ENCODE measurements at places on chromosomes 7 and 10.

- no peak for DNase-seq
These were observed 737.5 kb downstream of the PCDH15 start for GRCh38 chr10:54063514-54063913.

- no peak for DNase-seq
These were observed 38.9 kb upstream of the ADARB2 start for GRCh38 chr10:1776127-1776662.

DNA sequence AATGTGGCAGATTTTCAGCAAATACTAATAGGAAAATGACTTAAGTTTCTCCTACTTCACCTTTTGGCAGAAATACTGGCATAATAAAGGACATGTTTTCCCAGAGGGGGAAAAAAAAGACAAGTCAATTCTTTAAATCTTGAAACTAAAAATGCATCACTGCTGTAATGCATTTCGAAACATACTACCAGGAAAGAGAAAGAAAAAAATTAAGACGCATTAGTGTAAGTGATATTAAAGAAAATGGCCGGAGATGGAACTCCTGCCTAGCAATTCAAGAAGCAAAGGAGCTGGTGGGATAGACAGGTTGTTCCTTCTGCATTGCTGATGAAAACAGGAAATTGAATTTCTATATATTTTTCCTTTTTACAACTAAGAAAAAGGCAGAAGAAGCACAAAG is 3.2 kb downstream of the ACTR1A start:
- DNase-seq = no peak

DNA sequence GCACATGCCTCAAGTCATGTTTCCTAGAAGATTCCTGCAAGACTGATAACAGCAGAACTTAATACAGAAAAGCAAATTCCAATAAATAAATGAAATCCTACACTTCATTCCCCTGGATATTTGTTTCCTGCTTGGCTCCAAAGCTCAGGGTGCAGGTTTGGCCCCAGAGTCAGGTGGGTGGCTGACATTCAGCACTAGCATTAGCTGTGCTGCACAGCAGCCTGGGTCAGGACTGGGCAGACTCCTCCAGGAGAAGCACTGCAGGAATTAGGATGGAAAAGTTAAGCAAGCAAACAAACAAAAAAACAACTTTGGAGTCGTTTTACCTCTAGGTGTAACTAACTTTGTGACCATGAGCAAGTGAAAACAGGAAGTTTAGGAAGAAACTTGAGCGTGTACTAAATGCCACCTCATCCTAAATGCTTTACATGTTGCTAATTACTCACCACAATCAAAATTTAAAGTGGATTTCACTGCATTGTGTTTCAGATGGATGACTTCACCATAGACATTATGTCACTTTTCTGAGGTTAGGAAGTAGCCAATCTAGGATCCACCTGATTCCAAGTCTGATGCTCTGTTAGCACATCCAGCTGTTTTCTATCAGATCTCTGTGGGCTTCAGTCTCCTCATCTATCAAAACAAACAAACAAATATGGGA is 239.4 kb downstream of the C7orf25 start:
- no peak for DNase-seq

- no peak for DNase-seq
These were observed 9.4 kb downstream of the NUB1 start for GRCh38 chr7:151351027-151351426.

DNA sequence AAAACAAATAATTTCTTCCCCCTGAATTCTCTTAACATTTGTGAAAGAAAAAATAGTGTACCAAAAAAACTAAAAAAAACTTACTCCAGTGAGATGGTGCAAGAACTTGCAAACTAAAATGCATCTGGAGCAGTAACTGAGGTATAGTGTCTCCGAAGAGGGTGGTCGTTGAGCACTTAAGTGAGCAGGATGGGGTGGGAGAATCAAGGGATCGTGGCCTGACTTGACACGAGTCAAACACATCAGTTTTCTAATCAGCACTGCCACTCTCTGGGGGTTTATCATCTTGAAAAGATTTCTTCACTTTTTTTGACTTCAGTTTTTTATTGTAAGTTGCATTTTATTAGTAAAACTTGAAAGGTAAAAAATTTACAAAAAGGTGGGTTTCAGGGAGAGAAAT is 2.5 kb downstream of the ZNF273 start:
- DNase-seq = no peak

DNA sequence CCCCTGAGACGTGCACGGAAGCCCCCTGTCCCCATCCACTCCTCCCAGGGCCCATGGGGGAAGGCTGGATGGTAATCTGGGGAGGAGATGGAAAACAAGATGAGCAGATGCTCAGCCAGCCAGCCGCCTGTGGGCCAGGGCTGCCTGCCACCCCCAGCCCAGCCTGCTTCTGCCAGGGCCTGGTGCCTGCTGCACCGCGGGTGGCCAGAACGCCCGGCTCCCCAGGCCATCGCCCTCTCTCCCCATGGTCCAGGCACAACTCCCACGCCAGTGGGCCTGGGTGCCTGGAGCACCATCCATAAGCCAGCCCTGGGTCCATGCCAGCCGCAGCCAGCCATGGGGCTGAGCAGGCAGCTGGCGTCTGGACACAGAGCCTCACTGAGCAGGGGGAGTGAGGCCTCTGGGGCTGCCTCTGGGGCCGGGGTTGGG is 57.2 kb upstream of the ELN start:
- DNase-seq = no peak

DNA sequence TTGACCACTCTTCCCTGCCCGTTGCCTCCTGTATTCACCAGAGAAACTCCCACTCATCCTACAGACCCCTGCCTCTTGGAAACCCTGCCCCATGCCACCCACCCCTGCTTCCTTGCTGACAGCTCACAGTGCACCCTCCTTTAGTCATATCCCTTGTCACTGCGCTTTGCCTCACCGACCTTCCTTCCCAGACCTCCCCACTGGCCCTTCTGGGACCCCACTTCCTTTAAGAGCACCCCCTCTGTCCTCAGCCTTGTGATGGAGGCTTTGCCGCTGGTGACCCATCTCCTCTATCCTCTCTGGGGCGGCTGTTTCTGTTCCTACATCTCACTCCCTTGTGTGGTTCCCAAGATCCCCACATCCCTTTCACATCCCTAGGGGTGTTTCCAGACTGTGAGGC is 92.8 kb upstream of the ZMIZ1 start:
- no peak for DNase-seq

GRCh38 chr7:29194594-29195427 is at the start of gene CHN2:
Gene CHN2 (plus strand): TSS chr7:29194775.
- DNase-seq = peak; percentile 81

GRCh38 chr10:96376483-96376882 is 17.7 kb upstream of the OPALIN start:
- DNase-seq = no peak

DNA sequence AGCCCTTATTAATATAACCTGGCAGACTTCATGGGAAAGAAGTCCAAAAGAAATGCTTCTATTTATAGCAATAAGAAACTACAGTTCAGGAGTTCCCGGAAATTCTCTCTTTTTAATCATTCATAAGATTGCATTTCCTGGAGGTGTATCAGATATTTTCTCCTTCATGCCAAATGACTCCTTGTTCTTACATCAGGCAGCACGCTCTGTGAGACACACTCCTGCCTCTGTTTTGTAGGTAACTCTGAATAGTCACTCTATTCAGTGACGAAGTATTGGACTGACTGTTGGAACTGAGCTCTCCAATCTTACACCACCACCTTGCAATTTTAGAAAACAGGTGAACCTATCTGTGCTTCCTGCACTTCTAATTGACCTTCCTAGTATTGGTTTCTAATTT is 78.7 kb upstream of the MSRB2 start:
- DNase-seq = no peak

GRCh38 chr7:23098460-23098859 is 7.1 kb upstream of the KLHL7 start:
- DNase-seq = no peak

- DNase-seq = no peak
These were observed 6.8 kb upstream of the CDK6 start for GRCh38 chr7:92843034-92843760.

GRCh38 chr10:132893090-132893489 is 49.3 kb downstream of the CFAP46 start:
- peak; percentile 12 for DNase-seq

DNA sequence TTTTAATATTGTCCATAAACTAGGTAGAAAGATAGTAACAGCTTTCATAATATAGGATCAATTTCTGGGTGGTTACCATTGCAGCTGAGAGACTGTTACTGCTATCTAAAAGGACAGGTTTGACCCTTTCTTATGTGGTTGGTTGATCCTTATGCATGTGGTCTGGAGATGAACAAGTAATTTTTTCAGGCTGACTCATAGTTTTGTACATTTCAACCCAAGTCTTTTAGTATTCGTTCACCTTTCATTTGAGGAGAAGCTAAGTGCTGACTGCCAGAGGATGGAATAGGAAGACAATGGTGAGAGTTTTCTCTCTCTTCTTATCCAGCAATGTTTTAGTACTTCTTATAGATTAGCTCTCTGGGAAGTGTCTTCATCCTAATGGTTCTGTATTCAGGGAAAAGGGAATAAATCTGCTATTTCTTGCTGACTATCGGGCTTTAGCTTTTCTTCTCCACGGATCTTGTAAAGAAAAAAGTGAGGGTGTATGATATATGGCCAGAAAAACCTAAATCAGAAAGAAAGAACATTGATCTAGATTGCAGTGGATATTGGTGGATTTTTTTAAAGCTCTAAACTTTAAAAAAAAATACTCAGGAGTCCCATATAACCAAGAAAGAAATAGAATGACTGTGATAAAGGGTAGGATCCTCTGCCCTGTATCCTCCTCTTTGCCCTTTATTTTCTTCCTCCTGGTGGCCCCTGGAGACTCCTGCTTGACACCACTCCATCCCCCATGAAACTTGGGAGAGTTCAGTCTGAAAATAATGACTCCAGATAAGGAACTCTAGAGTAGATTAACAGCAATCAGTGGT is 88.0 kb downstream of the CPED1 start:
- DNase-seq = no peak

DNA sequence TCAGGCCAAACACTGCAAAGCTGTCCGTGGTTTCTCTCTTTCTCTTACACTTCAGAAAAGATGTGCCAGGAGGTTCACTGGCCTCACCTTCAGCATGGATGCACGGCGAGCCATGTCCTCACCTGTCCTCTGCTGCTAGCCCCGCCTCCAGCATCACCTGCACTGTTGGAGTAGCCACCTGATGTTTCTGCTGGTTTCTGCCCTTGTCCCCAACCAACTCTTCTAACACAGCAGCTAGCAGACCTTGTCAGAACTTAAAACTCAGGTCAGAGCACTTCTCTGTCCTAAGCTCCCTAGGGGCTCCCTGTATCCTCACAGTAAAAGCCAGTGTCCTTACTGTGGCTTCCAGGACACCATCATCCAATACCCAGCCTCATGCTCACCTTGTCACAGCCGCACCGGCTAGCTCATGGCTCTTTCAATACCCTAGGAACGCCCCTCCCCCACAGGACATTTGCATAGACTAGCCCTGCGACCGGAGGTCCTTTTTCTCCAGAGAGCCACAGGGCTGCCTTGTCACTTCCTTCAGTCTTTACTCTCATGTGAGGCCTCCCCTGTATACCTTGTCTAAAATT is 15.2 kb downstream of the PALD1 start:
- peak; percentile 73 for DNase-seq

DNA sequence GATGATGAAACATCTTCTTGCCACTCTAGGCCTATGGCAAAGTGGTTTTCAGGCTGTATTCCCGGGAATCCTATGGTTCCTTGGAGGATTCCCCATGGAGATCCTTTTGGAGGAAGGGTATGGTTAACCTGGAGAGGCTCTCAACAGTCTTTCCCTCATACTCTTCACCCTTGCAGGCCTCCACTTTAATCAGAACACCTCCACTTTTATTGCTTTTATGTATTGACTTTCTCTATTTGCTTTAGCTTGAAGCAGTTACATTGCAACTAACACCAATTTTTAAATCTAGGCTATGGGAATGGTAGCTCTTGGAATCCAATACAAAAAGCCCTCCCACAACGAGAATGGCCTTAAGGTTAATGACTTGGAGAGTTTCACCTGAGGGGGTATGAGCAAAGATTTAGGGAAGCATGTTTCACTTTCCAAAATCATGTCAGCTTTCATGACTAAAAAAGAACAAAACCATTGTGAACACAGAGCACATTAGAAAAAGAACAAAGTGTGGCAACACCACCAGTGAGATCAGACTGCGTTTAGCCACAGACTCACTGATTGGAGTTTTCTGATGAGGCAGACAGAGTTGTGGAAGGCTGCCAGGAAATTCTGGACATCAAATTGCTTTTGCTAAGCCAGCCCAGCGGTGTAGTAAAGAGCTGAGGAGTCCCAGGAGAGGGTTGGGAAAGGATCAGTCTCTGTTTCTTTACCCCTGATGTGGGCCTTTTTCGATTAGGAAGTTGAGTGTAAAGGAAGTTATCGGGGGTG is 130.4 kb upstream of the BMPER start:
- no peak for DNase-seq

GRCh38 chr10:35185260-35186034 is 58.8 kb downstream of the CREM start:
- DNase-seq = no peak

DNA sequence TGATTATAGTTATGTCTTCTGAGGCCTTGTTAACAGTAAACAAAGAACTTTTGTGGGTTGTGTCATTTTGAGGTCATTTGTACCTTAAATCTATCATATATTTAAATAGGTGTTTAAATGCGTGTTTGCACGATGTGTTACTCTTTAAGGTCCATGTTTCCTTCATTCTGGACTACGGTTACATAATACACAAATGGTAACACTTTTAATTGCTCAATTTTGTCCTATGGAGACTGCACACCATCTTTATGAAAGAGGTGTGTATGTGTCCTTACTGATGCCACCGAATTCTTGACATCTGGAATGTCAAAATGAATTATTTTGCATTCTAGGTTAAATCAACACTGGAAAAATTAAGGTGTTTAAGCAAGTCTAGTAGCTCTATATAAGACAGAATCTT is 1.7 kb downstream of the PALS2 start:
- no peak for DNase-seq

DNA sequence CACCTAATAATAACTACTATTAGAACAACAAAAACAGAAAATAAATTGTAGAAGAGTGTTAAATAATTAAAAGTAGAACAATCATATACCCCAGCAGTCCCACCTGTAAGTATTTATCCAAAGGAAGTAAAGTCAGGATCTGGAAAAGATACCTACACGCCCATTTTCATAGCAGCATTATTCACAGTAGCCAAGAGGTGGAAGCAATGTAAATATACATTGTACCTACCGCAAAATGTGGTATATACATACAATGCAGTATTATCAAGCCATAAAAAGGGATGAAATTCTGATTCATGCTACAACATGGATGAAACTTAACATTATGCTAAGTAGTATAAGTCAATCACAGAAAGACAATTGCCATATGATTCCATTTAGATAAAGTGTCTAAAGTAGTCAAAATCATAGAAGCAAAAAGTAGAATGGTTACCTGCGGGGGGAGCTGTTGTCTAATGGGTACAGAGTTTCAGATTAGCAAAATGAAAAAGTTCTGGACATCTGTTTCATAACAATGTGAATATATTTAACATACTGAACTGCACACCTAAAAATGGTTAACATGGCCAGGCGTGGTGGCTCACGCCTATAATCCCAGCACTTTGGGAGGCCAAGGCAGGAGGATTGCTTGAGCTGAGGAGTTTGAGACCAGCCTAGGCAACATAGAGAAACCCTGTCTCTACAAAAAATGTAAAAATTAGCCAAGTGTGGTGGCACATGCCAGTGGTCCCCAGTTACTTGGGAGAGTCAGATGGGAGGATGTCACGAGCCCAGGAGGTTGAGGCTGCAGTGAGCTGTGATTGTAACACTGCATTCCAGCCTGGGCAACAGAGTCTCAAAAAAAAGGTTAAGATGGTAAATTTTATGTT is 6.0 kb upstream of the TMED4 start:
- DNase-seq = no peak

All from mucosa of descending colon (tissue), 3 donors.